Neural progenitor cell (in vitro differentiated cells): ENCODE measurements at places on chromosomes 2 and 18.

GRCh38 chr2:174036825-174037224, 71.7 kb upstream of the SP3 start:
- DNase-seq, result no peak

DNA sequence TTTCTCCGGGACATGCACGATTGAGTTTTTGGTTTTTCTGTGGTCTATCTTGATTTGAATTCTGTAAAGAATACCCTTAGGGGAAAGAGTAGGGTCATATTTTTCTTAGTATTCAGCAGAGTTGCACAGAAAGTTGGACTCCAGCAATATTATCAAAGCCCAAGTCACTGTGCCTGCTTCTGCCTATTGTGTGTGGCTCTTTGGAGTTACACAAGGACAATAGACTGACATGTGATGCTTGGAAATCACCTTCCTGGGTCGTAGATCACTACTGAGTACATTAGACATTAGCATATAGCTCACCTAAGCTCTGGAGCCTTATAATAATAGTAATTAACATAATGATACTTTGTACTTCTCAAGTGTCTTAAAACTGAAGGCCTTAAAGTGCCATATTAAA, 238.8 kb upstream of the FOSL2 start:
- DNase-seq, result no peak

- no peak for DNase-seq
Measured at GRCh38 chr18:25167612-25168410, 184.2 kb downstream of the ZNF521 start.

GRCh38 chr2:236939271-236939670, 146.4 kb upstream of the COPS8 start:
- no peak for DNase-seq

GRCh38 chr2:97957432-97958183, 38.1 kb downstream of the TMEM131 start:
- no peak for DNase-seq

GRCh38 chr2:150885774-150886386, 375.8 kb downstream of the RBM43 start:
- no peak for DNase-seq

- DNase-seq, result peak; percentile 44
Measured at GRCh38 chr2:205727174-205727573, 44.9 kb downstream of the NRP2 start.
